GM23338 (cell line): ENCODE measurements at places on chromosomes 11 and 22. TPM values are rescaled to one million over a fixed set of nuclear protein-coding genes. Genes with fewer than 3 reads are reported as not detected.

DNA sequence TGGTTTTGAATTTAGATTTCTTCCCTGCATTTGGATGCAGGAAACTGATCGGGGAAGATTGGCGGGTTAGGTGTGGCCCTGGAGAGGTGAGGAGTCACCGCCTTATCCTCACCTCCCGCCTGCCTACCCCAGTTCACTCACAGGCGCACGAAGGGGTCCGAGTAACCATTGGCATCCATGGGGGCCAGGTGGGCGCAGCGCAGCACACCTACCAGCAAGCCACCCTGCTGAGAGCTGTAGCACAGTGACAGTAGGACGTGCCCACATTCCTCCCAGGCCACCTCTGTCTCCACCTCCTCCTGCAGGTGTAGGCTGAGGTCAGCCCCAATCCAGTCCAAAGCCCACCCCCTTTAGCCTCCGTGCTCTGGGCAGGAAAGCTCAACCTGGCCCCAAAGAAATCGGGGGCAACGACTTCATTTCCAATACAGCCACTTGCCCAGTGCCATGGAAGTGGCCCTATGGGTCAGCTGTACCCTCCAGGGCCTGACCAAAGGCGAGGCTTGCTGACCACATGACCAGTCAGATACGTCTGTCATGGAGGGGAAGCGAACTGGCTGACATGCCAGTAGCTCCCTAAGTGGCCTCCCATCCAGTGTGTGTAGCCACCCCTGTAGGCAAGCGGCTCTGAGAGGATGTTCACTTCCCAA is 6.7 kb downstream of the NDUFV1 start:
- DNase-seq = no peak

DNA sequence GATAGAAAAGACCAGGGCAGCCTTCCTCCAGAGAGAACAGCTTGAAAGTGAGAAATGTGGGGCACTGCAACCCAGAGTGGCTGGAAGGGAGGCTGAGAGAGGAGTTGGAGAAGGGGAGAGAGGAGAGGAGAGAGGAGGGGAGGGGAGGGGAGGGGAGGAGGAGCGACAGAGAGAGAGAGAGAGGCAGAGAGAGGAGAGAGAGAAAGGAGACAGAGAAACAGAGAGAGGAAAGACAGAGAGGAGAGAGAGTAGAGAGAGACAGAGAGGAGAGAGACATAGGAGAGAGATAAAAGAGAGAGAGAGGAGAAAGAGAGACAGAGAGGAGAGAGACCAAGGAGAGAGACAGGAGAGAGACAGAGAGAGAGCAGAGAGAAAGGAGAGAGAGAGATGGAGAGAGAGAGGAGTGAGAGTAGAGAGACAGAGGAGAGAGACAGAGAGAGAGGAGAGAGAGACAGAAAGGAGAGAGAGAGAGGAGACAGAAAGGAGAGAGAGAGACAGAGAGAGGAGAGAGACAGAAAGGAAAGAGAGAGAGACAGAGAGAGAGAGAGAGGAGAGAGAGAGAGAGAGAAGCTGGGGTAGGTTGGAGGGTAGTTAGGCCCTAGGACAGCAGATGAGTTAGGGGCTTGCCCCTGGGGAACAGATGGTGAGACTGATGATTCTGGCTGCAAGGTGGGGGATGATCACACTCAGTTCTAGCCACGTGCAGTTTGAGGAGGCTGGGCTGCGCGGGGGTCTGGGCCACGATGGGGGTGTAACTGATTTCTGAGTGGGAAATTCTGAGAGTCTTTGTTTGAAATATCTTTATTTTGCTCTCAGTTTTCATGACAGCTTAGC is 8.5 kb upstream of the SCYL1 start:
- DNase-seq = no peak

SLC22A6 gene
- not detected in 2 replicates for polyA plus RNA-seq

DLG2 gene
- 13.0 and 21.5 TPM in 2 replicates for polyA plus RNA-seq

TTLL12 gene
- 43.9 and 46.7 TPM in 2 replicates for polyA plus RNA-seq

- no peak for DNase-seq
Observed at GRCh38 chr11:43242401-43242800, 69.4 kb upstream of the API5 start.

DNA sequence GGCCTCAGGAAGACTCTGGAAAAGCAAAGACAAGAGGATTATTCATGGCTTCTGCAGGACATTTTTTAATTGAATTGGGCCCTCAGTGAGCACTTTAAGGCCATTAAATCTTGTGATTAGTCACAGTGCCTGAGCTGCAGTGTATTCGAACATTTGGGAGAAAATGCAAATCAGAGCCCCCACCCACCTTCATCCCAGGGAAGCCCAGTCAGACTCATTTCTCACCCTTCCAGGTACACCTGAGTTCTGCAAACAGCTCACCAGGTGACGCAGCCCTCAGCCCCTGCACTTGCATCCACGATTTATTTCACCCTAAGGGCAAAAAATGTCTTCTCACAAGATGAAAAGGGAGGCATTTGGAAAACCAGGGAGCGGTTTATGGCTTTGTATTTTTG is 128.7 kb downstream of the MPPED1 start:
- no peak for DNase-seq

GRCh38 chr11:12528487-12528886 is 145.7 kb upstream of the TEAD1 start:
- no peak for DNase-seq

TRIM29 gene
- polyA plus RNA-seq = not detected in 2 replicates
